ENCODE measurements at places on chromosomes 7 and 10.

DNA sequence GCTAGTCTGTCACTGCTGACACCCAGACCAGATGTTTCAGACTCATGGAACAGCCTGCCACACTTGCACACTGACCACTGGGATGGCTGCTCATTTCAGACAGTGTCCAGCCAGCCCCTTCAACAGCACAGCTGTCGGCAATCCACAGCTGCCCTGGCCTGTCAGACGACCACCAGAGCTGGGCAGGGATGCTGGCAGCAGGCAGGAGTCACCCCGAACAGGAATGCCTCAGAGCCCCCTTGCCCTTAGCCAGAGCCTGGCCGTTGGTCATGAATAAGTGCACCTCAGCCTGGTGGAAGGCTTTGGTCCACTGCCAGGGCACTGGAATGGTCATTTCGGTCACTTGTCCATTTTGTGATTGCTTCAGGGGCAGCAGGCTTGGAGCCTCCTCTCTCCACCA, 149.6 kb upstream of the TCERG1L start:
- DNase-seq, result no peak

DNA sequence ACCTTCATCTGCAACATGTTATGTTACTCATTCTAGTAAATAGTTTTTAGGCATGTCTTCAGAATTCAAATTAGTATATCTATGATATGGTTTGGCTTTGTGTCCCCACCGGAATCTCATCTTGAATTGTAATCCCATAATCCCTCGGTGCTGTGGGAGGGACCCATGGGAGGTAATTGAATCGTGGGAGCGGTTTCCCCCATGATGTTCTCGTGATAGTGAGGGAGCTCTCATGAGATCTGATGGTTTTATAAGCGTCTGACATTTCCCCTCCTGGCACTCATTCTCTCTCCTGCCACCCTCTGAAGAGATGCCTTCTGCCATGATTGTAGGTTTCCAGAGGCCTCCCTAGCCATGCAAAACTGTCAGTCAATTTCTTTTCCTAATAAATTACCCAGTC, 20.4 kb upstream of the GPR37 start:
- no peak for DNase-seq

DNA sequence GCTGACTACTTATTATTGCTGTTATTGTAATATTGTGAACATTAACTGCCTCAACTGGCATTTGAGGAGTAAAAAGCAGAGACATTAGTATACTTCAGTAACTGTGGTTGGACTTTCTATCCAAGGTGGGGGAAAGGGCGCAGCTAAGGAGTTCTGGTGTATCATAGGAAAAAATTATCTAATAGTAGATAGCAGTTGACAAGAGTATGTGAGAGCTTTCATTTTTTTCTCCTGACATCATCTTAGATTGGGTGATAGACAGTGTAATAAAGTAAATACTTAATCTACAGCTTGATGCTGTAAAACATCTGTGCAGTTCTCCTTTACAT, 68.9 kb downstream of the PHTF2 start:
- no peak for DNase-seq

- DNase-seq, result no peak
Observed at GRCh38 chr7:99036546-99037111, 107.3 kb downstream of the SMURF1 start.

DNA sequence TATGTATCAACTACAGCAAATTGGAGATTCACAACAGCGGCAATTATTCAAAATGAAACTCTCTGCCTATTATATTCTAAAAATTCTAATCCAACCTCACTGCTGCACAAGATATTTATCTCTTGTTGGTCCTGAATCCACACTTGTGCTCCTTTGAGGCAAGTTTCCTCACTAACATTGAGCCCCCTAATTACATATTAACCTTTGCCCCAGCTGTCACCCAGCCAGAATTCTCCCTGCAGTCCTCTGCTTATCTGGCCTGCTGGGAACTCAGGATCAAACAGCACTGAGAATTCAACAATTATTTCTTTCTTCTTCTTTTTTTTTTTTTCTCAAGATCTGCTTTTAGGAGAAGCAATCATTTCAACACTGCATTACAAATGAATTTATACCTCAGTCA, 21.5 kb upstream of the PLAC9 start:
- no peak for DNase-seq

GRCh38 chr7:10484767-10485166, 488.9 kb upstream of the PHF14 start:
- DNase-seq, result no peak

- no peak for DNase-seq
Observed at GRCh38 chr10:93124580-93125318, 51.1 kb downstream of the CYP26A1 start.

GRCh38 chr7:74253835-74254128, 417 bp downstream of the RFC2 start:
- no peak for DNase-seq

DNA sequence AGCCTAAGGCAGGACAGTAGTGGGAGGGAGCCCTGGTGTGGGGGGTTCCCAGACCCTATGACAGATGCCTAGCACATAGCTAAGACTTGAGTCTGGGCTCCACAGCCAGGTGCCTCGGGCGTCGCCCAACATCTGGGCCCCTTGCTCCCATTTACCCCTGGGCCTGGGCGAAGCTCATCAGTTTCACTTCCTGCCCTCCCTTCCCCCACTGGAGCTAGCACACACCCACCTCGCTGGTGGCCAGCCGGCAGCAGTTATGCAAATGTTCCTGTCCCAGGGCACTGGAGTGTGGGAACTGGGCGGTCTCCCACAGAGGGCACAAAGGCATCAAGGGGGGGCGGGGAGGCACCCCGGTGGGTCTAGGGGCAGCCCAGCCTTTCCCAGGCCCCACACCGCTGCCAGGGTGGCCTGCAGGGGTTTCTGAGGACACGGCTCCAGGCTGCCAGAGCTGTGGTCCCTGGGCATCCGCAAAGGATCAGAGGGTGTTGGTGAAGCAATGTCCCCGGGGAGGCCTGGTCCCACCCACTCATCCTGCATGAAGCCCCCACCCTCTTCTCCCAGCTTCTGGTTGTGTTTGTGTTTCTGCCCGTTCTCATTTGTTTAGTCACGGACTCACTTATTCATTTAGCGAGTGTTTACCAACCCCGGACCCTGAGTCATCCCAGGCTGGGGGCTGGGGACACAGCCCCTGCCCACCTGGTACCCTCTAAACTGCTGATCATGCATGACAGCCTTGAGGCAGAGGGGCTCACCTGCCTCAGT, 20.4 kb downstream of the SH2B2 start:
- DNase-seq, result no peak

GRCh38 chr10:58158806-58159205, 108.9 kb downstream of the IPMK start:
- DNase-seq, result no peak

- DNase-seq, result no peak
Observed at GRCh38 chr10:94098896-94099295, 105.2 kb downstream of the PLCE1 start.

- no peak for DNase-seq
Observed at GRCh38 chr7:129556607-129557133, 54.3 kb downstream of the SMKR1 start.

GRCh38 chr10:70300908-70301597, 17.2 kb upstream of the NPFFR1 start:
- no peak for DNase-seq

DNA sequence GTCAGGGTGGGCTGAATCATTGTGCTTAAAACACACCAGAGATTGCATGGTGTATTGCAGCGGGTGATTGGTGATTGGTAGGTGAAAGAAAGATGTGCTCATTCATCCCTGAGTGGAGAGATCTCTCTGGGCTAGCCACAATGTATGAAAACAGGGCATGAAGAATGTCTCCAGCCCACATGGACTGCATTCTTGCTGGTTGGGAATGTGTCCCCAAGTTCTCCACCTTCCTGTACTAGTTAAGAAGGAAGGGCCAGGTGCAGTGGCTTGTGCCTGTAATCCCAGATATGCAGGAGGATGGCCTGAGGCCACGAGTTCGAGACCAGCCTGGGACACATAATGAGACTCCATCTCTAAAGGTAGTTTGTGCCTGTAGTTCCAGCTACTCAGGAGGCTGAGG, 113.8 kb upstream of the LANCL2 start:
- DNase-seq, result no peak

DNA sequence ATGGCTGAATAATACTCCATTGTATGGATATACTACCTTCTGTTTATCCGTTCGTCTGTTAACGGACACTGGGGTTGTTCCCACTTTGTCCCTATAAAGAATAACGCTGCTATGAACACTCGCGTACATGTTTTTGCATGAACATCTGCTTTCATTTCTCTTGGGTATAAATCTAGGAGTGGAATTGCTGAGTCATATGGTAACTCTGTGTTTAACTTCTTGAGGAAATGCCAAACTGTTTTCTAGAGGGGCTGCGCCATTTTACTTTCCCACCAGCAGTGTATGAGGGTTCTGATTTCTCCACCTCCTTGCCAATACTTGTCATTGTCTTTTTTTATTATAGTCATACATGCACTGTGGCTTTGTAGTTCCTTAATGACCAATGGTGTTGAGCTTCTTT, 20.6 kb upstream of the RASSF4 start:
- no peak for DNase-seq

- no peak for DNase-seq
Observed at GRCh38 chr10:96341219-96342182, 17.3 kb downstream of the OPALIN start.

DNA sequence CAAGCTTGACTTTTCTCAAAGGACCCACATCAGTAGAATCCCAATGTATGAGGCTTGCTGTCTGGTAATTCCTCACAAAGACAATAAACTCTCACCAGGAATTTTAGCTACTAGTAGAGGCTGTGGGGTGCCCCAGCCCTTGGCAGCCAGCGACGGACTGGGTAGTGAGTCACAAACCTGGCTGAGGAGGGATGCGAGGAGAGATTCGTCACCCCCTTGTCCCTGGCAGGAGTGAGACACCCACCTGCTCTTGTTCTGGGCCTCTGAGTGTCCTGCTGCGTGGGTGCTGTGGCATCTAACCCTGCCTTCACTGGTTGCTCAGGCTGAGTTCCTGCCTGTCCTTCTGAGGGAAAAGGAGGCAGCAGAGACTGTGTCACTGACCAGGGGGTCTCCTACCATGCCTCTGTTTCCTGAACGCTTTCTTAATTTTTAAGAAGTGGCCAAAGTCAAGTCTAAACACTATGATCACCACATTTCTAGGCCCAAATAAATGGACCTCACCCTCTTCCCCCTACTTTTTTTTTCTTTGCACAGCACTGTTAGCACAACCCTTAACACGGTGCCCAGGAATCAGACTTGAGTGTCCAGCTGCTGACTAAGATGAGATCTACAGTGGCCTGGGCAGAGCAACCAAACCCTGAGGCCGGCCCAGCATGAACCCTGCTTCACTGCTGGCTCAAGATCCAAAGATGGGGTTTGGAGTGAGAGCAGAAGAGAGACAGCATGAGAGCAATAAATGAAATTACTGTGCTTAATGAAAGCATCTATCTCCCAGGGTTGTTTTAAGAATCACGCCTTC, 146.4 kb downstream of the ANLN start:
- DNase-seq, result no peak

GRCh38 chr7:83486957-83487356, 162.0 kb downstream of the SEMA3E start:
- no peak for DNase-seq

GRCh38 chr10:88106366-88106765, 242.9 kb downstream of the PTEN start:
- DNase-seq, result no peak

- DNase-seq, result no peak
Observed at GRCh38 chr10:100579261-100580090, 43.7 kb downstream of the HIF1AN start.

- no peak for DNase-seq
Observed at GRCh38 chr7:155935726-155936125, 123.5 kb upstream of the SHH start.

DNA sequence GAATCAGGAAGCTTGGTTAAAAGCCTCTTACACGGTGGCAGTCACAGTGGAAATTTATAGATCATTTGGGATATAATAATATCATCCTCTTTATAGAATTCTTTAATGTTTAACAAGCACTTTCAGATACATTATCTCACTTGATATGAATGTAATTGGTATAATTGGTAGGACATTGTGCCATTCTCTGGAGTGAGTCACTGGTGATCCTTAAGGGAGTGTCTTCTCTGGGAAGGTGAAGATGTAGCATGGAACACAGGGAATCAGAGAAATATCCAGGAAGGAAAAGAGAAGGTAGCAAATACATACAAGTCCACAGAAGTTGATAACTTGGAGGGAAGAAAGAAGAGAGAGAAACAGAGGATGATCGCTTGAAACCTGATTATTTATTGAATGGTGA, 9.8 kb downstream of the PTPRZ1 start:
- DNase-seq, result no peak

DNA sequence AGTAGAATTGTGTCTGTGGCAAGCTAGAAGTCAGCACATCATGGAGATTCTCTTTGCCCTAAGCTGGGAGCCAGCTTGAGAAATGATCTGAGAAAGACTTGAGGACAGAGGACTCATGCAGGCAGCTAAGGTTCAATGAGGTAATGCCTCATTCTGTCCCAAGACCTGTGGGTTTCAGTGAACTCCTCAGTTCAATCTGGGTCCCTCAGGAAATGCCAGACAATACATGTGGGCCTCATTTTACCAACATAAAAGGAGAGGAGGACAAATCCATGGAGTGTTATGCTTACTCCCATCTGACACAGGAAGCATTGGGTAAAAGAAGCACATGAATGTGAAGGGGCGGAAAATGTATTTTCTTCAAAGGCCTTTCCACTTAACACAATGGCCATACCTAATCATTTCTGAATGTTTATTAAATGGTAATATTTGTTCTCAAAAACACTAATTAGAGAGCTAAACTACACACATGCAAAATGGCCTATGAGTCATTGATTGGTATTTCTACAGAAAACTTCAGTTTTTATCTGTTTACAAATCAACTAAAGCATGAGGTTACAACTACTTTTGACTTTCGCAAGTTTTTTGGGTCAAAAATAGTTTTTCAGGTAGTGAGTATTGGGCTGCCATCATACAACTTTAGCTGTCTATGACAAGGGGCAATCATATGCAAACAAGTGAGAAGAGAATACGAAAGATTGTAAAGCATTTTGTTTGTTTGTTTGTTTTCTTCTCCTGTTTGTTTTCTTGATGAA, 205.3 kb downstream of the CHRM2 start:
- no peak for DNase-seq

Measured in stimulated activated CD8-positive, alpha-beta memory T cell treated with anti-CD3 and anti-CD28 coated beads, Interleukin-2, amount 100 ng/mL, for 1 hour (primary cell).